ENCODE measurements at places on chromosomes 12 and 14. TPM values are rescaled to one million over a fixed set of nuclear protein-coding genes. Genes with fewer than 3 reads are reported as not detected.

CNTN1 gene
- total RNA-seq = 59.8 TPM

CSRP2 gene
- total RNA-seq = 20.3 TPM

APOF gene
- not detected for total RNA-seq

CCDC63 gene
- total RNA-seq = not detected

SLC22A17 gene
- 8.3 TPM for total RNA-seq
